ENCODE measurements at places on chromosomes 3 and 15.

DNA sequence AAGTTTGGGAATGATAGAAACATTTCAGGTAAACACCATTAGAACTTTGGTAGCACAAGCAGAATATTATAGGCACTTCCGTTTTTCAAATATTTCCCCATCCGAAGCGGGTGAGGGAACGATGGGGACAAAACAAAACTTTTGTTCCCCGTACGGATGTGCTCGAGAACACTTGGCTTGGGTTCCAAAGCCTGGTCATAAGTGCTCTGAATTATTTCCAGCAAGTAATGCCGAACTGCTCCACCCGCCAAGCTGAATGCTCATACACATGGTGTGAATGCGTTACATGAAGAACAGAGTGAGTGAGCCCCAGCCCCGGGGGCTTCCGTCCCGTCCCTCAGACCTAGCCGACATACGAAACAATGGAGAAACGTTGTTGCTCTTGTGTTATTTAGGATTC, 438.2 kb upstream of the ARRDC4 start:
- H3K36me3 ChIP-seq = no peaks in the 10 kb centered on the region
- DNase-seq = no peak
- H3K4me1 ChIP-seq = no peaks in the 10 kb centered on the region
- no peak overlapping the region for H3K4me3 ChIP-seq
- H3K27me3 ChIP-seq = no peaks in the 10 kb centered on the region
- no peak overlapping the region for H3K27ac ChIP-seq

DNA sequence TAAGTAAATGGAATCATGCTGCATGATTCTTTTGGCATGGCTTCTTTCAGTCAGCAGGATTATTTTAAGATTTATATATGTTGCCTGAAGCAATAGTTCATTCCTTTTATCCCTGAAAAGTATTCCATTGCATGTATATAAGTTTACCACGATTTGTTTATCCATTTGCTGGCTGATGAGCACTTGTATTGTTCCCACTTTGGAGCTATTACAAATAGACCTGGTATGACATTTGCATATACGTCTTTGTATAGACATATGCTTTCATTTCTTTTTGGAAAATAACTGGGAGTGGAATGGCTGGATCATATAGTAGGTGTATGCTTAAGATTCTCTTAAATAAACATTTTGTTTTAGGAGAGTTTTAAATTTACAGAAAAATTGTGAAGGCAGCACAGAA, 79.3 kb upstream of the CBLB start:
- H3K4me3 ChIP-seq = no peak overlapping the region
- DNase-seq = no peak
- H3K36me3 ChIP-seq = no peaks in the 10 kb centered on the region

DNA sequence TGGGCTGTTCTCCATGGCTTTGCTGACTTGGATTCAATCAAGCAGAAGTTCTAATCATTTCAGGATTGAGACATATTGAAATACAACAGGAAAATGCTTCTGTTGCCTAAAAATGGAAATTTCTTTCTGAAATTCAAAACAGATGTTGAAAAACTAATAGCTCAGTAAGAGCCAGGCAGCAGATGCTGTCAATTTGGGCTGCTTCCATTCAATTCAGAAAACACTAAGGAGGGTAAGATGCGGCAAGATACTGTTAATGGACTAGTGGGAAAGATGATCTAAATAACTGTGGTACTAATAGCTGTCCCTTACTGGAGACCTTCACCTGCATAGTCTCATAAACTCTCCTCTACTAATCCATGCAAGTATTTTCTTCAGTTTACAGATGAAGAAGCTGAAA, 53.5 kb downstream of the DGKG start:
- DNase-seq = no peak
- H3K27me3 ChIP-seq = no peaks in the 10 kb centered on the region
- no peaks in the 10 kb centered on the region for H3K36me3 ChIP-seq
- no peaks in the 10 kb centered on the region for H3K4me1 ChIP-seq

- DNase-seq = no peak
- H3K36me3 ChIP-seq = peaks cover 3% of the 10 kb centered on the region
- peaks cover 8% of the 10 kb centered on the region for H3K4me1 ChIP-seq
Measured at GRCh38 chr3:153171918-153172317, 9.9 kb downstream of the RAP2B start.

- no peaks in the 10 kb centered on the region for H3K36me3 ChIP-seq
- H3K4me3 ChIP-seq = no peak overlapping the region
- H3K4me1 ChIP-seq = no peaks in the 10 kb centered on the region
- no peak overlapping the region for H3K27ac ChIP-seq
Measured at GRCh38 chr3:79672075-79672474, 95.7 kb downstream of the ROBO1 start.

All from upper lobe of left lung (tissue), 6 donors.